ENCODE measurements at places on chromosomes 4 and X.

DNA sequence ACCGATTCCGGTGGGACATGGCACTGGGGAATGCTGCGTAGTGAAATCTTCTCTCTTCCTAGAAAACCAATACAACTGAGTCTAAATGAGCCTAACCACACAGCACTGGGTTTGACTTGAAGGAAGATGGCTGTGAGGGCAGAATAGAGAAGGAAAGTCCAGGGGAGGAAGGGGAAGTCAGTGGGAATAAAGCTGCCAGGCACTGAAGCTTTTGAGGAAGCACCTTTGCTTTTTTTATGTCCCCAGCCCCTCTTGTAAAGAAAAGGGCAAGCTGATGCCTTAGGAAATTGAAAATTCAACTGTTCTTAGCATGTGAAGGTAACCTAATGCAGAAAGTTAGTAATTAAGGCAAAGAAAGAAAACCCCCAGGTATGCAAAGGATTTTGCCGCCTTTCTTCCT lies 20.6 kb downstream of the MED28 start:
- no peak for DNase-seq

DNA sequence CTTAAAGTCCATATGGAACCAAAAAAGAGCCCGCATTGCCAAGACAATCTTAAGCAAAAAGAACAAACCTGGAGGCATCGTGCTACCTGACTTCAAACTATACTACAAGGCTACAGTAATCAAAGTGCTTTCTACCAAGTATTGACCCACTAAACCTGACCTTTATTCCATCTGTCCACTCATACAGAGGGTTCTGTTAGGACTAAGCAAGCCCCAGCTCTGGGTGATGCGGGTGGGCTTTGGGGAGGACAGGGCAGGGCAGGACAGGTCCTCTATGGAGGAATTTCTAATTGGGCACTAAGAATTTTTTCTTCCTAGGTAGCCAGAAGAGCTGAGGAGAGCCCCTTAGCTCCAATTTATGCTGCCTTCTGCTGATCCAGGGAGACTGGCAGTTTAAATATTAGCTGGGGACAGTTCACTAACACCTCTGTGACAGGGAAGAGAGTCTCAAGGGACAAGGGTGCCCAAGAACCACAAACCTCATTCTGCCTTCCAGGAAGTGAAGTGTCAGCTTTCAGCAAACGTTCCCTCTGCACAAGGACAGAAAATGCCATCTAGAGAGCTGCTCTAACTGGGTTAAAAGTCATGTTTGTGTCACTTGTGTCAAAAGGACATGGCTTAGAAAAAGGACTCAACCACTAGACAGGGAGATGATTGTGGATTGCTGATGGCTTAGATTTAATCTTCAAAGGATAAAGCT lies 143.2 kb downstream of the KIT start:
- DNase-seq = no peak

- no peak for DNase-seq
Observed at GRCh38 chr4:36385951-36386571, 104.6 kb downstream of the DTHD1 start.

DNA sequence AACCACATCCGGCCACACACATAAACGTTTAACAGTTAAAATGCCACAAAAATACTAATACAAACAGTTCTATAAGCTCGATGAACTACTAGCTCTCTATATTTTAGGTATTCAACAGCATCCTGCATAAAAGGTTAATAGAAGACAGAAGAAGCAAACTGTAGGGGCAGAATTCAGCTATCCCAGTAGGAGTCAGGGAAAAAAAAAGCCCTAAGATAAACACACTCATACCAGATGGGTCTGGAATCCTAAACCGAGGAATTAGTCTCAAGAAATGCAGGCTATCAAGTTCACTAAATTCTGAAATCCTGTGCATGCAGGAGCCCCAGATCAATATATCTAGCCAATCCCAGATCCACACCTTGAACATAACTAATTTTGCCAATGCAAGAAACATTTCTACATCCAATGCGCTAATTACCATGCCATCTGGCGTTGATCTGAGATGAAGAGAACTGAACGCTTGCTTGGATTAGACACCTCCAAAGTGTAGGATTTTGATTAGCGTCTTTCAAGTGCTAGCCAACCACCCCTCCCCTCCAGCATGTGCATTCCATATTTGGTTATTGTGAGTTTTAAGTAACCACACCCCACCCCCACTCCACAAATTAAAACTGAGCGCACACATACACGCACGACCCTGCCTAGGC lies 512.2 kb upstream of the INTU start:
- no peak for DNase-seq

- no peak for DNase-seq
Observed at GRCh38 chr4:156512622-156513021, 459.0 kb downstream of the PDGFC start.

DNA sequence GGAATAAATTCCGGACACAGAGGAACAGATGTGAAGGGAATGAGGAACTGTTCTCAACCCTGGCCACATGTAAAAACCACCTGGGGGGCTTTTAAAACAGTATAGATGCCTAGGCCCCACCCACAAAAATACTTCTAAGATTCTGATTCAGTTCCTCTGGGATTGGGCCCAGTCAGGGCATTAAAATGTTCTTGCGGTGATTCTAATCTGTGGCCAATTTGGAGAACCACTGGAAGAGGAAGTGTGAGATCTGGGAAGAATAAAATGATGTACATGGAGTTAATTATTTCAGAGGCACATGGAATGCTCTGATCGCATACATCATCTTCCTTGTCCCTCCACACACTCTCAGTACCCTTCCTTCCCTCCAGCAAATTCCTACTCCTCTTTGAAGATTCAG lies 192.2 kb downstream of the APBB2 start:
- DNase-seq = peak; percentile 74

DNA sequence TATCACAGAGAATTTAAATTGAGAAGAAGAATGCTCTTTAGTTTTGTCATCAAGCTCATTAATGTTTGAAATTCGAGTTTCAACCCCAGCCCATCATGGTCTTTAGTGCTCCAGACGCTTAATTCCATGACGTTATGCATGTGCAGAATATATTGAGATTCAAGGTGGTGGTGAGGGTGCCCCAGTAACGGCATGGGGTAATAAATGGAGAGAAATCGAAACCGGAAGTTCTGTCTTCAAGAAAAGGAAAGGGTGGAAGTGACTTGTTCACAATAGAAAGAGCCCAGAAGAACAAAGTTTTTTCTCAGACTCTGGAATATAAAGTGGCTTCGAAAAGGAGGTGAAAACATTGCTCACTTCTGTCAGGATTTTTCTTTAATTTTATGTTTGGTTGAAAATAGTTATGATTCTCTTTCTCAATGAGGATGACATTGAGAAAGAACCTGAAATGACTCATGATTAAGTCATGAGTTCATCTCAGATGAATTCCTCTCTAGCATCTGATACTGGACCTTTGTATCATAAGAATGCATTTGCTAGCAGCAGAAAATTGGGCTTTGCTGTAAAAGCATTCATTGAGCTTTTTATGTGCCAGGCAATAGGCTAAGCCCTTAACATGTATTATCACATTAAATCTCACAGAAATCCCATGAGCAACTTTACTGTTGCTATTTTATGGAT lies 779 bp upstream of the DDX60L start:
- DNase-seq = peak; percentile 72

GRCh38 chr4:53906606-53907190 lies 157.7 kb downstream of the CHIC2 start:
- DNase-seq = peak; percentile 48

GRCh38 chrX:97490656-97491055 lies 606.9 kb downstream of the RPA4 start:
- no peak for DNase-seq

DNA sequence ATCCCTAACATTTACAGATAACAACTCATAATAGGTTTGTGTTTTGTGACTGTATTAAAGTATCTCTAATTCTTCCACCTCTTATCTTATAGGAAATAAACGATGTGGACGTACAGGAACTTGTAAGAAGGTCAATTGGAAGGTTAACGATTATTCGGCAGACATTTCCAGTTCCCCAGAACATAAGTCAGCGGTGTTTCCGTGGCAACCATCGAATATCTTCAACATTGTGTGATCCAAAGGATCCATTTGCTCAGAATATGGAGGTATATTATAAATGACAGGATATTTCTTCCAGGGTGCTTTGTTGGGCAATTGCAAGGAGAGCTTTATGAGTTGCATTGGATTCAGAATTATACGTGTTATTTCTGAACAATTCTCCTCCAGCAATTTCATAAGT lies 611.9 kb upstream of the ATOH1 start:
- no peak for DNase-seq

DNA sequence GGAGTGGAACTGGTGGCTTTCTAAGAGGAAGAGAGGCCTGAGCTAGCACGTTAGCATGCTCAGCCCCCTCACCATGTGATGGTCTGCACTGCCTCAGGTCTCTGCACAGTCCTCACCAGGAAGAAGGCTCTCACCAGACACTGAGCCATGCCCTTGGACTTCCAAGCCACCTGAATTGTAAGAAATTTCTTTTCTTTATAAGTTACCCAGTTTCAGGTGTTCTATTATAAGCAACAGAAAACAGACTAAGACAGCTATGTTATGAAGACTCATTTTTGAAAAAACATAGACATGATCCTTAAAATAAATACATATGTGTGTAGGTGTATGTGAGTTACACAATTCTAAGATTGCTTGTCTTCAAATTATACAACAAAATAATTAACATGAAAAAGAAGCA lies 74.7 kb downstream of the CEP44 start:
- no peak for DNase-seq

- no peak for DNase-seq
Observed at GRCh38 chrX:115616943-115617563, 56.1 kb downstream of the PLS3 start.

- no peak for DNase-seq
Observed at GRCh38 chr4:169098532-169098931, 88.5 kb upstream of the CBR4 start.

Data from skin of body (tissue), 3 donors.